ENCODE measurements at places on chromosomes 13 and 19. TPM values are rescaled to one million over a fixed set of nuclear protein-coding genes. Genes with fewer than 3 reads are reported as not detected.

DNA sequence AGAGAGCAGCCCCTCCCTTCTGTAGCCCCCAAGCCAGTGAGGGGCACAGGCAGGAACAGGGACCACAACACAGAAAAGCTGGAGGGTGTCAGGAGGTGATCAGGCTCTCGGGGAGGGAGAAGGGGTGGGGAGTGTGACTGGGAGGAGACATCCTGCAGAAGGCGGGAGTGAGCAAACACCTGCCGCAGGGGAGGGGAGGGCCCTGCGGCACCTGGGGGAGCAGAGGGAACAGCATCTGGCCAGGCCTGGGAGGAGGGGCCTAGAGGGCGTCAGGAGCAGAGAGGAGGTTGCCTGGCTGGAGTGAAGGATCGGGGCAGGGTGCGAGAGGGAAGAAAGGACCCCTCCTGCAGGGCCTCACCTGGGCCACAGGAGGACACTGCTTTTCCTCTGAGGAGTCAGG is 4.2 kb downstream of the KLK3 start:
- no peak for DNase-seq
- H3K27me3 ChIP-seq, result peaks cover 74% of the 10 kb centered on the region
- peaks cover 7% of the 10 kb centered on the region for H3K4me1 ChIP-seq
- no peak overlapping the region for H3K4me3 ChIP-seq
- no peaks in the 10 kb centered on the region for H3K36me3 ChIP-seq

GRCh38 chr13:63882052-63882451 is 2466.4 kb upstream of the PCDH20 start:
- no peaks in the 10 kb centered on the region for H3K27me3 ChIP-seq
- no peak for DNase-seq
- no peak overlapping the region for H3K27ac ChIP-seq

SULT2B1 gene
- total RNA-seq, result not detected

ZNF30 gene
- 7.7 TPM for total RNA-seq

GRCh38 chr19:15332311-15332996 is at the start of gene BRD4:
BRD4 (minus strand) TSS chr19:15332539; CDS start chr19:15273099, 59,440 bp downstream.
- peaks cover 1% of the 10 kb centered on the region for H3K36me3 ChIP-seq
- peaks cover 27% of the 10 kb centered on the region for H3K4me1 ChIP-seq
- no peaks in the 10 kb centered on the region for H3K27me3 ChIP-seq
- H3K4me3 ChIP-seq, result peak within 1 kb of the TSS; percentile 98

ZNF560 gene
- not detected for total RNA-seq

DNA sequence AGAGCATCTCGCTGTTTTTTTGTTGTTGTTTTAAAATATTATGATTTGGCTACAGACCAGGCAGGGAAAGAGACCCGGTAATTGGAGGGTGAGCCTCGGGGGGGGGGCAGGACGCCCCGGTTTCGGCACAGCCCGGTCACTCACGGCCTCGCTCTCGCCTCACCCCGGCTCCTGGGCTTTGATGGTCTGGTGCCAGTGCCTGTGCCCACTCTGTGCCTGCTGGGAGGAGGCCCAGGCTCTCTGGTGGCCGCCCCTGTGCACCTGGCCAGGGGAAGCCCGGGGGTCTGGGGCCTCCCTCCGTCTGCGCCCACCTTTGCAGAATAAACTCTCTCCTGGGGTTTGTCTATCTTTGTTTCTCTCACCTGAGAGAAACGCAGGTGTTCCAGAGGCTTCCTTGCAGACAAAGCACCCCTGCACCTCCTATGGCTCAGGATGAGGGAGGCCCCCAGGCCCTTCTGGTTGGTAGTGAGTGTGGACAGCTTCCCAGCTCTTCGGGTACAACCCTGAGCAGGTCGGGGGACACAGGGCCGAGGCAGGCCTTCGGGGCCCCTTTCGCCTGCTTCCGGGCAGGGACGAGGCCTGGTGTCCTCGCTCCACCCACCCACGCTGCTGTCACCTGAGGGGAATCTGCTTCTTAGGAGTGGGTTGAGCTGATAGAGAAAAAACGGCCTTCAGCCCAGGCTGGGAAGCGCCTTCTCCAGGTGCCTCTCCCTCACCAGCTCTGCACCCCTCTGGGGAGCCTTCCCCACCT is 183.3 kb downstream of the KDM4B start:
- H3K4me1 ChIP-seq, result no peaks in the 10 kb centered on the region
- H3K27me3 ChIP-seq, result no peaks in the 10 kb centered on the region
- peaks cover 3% of the 10 kb centered on the region for H3K36me3 ChIP-seq
- no peak overlapping the region for H3K27ac ChIP-seq

Data from progenitor cell of endocrine pancreas (in vitro differentiated cells).